Smooth muscle cell of the coronary artery (primary cell): ENCODE measurements at places on chromosomes 4 and X. TPM values are rescaled to one million over a fixed set of nuclear protein-coding genes. Genes with fewer than 3 reads are reported as not detected.

Gene PRR32
- total RNA-seq, result not detected in 2 replicates

Gene NMU
- 0.15 TPM in 1 of 2 replicates, not detected in the other for total RNA-seq

Gene BGN
- total RNA-seq, result 10.5 and 118 TPM in 2 replicates

Gene PIR
- 1.8 and 12.3 TPM in 2 replicates for total RNA-seq

Gene CHRNA9
- total RNA-seq, result 1.2 TPM in 1 of 2 replicates, not detected in the other

Gene GEMIN8
- 11.8 and 21.4 TPM in 2 replicates for total RNA-seq

Gene LUZP4
- not detected in 2 replicates for total RNA-seq

Gene HGFAC
- not detected in 2 replicates for total RNA-seq

Gene NHS
- 0.94 and 3.4 TPM in 2 replicates for total RNA-seq

Gene MGARP
- total RNA-seq, result 4.9 and 90.6 TPM in 2 replicates

Gene FGA
- not detected in 2 replicates for total RNA-seq

Gene STX18
- total RNA-seq, result 19.0 and 21.0 TPM in 2 replicates

Gene RBPJ
- 27.7 and 91.8 TPM in 2 replicates for total RNA-seq

Gene TMEM271
- not detected in 2 replicates for total RNA-seq

Gene TLR2
- total RNA-seq, result 0.12 TPM in 1 of 2 replicates, not detected in the other

Gene PPP1R2C
- not detected in 2 replicates for total RNA-seq

Gene DCAF12L2
- total RNA-seq, result 0.12 TPM in 1 of 2 replicates, not detected in the other

Gene ADH7
- total RNA-seq, result 0.70 TPM in 1 of 2 replicates, not detected in the other
